Stimulated activated CD8-positive, alpha-beta memory T cell treated with anti-CD3 and anti-CD28 coated beads, Interleukin-7, amount 100 ng/mL, for 48 hours (primary cell): ENCODE measurements at places on chromosomes 6 and 20.

GRCh38 chr20:12594410-12595088 lies 414.2 kb upstream of the SPTLC3 start:
- DNase-seq: no peak

DNA sequence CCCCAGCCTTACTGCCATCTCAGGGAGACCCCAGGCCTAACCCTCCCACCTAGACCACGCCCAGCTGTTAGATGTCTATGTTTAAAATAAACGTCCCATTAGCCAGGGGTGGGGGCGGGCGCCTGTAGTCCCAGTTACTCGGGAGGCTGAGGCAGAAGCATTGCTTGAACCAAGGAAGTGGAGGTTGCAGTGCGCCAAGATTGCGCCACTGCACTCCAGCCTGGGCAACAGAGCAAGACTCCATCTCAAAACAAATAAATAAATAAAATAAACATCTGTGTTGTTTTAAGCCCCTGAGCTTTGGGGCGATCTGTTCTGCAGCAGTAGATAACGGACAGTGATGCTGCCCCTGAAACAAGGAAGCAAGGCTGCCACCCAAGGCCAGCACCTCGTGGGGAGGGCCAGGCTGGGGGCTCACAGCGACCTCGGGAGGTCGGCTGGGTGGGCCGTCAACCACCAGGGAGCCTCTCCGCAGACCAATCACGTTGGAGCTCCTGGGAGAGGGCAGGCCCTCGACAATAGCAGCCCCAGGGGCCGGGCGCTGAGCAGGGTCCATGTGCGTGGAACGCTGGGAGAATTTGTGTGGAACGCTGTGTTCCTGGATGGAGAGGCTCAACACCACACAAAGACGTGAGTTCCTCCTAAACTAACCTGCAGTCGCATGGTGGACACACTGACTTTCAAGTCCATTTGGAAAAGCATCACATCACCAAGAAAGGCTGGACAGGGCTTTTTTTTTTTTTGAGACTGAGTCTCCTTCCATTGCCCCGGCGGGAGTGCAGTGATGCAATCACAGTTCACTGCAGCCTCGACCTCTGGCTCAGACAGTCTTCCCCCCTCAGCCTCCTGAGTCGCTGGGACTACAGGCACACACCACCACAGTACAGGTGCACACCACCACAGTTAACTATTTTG lies 1.0 kb upstream of the HELZ2 start:
- DNase-seq: no peak

DNA sequence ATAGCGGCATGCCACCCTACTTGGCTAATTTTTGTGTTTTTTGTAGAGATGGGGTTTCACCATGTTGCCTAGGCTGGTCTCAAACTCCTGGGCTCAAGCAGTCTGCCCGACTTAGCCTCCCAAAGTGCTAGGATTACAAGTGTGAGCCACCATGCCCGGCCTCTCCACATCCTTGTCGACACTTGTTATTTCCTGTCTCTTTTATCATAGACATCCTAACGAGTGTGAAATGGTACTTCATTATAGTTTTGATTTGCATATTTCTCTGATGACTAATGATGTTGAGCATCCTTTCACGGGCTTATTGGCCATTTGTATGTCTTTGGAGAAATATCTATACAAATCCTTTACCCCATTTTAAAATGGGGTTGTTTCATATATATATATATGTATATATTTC lies 39.0 kb upstream of the ASXL1 start:
- no peak for DNase-seq

DNA sequence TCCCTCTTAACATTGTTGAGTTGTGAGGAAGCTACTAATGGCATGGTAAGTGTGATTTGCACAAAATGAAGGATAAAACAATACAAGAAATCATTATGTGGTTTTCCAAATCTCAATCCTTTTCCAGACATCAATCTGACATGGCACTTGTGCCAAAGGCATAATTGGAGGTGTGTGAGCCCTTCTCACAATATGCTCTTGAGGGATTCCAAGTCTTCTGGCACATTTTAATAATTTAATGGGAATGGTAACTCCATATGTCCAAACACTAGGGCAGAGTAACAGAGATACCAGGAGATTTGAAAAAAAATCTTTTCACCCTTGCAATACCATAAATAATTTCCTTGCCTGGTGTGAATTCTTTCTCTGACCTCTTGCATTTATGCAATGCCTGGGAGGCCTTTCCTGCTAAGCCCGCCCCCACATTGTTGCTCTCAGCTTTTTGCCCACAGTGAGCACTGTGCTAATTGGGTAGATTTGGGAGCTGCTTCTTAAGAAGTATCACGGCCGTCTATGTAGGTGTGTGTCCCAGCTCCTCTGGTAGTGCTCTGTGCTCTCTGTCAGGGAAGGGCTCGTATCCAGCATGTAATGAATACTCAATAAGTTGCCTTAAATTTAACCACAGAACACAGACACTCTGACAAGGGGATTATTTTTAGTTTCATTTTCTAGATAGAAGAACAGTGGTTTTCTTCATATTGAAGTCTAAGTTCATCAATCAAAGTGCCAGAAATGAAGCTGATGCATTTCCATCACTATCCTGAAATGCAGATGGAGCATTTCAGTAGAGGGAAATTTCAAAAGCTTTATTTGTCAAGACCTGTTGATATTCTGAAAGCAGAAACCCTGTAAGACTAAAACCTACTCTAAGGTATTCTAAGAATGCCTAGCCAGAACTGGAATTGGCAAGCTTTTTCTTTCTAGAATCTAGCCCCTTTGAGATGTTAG lies 54.4 kb upstream of the CEP85L start:
- DNase-seq: peak; percentile 37

DNA sequence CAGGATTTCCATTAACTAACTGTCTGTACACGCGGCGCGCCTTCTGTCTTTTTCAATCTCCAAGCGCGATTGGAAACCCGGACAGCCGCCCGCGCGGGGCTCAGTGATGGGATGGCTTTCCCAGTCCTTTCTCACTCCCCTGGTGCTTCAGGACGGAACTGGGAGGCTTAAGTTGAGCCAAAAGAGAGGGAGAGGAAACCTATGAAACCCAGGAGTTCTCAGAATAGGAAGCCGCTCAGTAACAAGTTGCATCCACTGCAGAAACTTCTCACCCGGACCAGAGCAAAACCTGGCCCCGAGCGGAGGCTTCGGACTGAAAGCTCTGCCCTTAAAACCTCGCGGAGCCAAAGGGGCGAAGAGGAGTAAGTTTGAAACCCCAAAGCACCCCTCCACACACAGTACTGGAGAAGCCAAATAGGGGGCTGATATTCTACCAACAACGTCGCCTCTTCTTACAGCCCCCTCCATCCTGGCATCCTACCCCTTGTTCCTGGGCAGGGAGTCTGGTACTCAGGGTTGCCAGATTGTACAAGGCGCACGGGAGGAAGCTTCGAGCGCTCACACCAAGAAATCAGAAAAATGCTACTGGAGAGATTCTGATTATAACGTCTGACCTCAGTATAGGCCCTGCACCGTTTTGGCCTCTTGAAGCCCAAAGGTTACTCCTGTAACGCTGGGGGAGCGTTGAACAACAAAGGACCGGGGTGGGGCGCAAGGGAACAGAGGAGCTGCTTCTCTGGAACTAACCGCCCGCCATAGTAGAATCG lies 906 bp upstream of the COL12A1 start:
- no peak for DNase-seq

DNA sequence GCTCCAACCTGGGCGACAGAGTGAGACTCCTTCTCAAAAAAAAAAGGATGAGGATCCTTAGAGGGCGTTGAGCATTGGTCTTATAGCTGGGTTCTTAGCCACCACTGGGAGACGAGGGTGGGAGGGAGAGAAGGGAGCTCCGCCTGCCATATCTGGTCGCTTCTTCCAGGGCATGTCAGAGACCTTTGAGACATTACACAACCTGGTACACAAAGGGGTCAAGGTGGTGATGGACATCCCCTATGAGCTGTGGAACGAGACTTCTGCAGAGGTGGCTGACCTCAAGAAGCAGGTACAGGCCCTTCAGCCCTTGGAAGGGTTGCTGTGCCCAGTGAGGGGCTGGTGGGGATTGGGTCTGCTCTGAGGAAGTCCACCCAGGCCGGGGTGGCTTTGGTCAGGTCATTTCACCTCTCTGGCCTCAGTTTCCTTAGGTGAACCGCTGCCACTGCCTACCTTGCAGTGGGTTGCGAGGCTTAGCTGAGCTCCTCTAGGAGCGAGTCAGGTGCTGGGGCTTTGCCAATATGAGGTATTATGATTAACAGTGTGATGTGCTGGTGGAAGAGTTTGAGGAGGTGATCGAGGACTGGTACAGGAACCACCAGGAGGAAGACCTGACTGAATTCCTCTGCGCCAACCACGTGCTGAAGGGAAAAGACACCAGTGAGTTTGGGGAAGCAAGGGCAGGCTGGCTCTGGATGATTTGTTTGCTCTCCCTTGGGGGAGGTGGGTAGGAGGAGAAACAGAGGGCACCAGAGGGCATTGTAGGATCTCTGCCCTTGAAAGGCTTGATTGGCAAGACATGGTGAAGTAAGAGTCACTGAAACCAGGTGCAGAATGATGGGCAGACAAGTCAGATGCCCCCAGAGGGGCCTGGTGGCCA lies 8.5 kb downstream of the CNPY3 start:
- no peak for DNase-seq

GRCh38 chr6:167805349-167806060 lies 21.2 kb upstream of the AFDN start:
- DNase-seq: no peak

- DNase-seq: no peak
Measured at GRCh38 chr6:152973916-152974315, 8.9 kb downstream of the FBXO5 start.

DNA sequence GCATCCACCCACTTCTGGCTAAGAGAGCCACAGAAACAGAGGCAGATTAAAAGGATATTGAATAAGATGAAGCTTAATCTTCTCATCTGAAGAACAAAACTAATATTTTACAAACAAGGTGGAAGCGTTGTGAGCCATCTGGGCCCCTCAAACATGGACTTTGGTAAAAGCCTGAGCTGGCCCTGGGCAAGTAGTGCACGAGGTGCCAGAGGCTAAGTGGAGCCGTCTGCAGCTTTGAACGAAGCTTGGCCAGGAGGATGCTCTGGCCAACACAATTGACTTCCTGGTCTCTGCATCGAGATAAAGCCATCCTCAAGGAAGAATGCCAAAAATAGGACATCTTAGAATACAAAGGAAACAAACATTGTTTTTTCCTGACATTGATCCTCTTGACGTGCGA lies 53.2 kb upstream of the PLEKHG1 start:
- DNase-seq: no peak

DNA sequence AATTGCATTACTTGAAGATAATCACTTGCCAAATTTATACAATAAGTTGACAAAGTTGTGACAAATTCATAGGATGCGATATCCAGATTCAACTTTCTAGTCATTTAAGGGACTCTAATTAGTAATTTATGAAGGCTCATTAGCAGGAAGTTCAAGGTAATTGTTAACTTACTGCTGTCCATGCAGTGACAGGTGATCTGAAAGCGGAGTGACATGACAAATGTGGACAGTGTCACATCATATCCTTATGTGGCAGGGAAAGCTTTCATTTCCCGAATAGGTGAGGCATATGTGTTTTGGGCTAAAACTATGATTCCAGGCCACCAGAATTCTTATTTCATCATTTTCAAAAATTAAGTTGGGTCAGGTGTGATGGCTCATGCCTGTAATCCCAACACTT lies 115.9 kb upstream of the BMP2 start:
- DNase-seq: no peak

DNA sequence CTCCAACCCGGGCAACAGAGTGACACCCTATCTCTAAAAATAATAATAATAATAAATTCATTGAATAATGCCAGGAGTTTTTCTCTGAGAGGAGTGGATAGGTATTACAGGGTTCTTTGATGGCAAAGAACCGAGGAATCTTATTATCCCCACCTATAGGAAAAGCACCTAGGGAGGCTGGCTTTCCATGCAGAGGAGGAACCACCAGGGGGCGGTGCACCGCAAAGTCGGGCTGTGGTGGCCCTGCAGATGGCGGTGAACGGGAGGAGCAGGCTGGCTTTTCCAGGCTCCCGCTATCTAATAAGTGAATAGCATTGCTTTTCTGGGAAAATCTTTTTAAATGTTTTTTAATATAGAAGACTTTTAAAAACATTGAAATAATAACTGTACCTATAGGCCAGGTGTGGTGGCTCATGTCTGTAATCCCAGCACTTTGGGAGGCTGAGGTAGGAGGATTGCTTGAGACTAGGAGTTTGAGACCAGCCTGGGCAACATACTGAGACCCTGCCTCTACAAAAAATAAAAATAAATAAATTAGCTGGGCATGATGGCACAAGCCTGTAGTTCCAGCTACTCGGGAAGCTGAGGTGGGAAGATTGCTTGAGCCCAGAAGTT lies 864.2 kb downstream of the KIF16B start:
- DNase-seq: peak; percentile 11

GRCh38 chr6:49038294-49038822 lies 424.7 kb downstream of the MMUT start:
- no peak for DNase-seq

GRCh38 chr20:23257106-23257761 lies 93.4 kb upstream of the NXT1 start:
- no peak for DNase-seq

- no peak for DNase-seq
Measured at GRCh38 chr6:134238960-134239795, 78.7 kb downstream of the SGK1 start.

- no peak for DNase-seq
Measured at GRCh38 chr20:5945963-5946362, 4.4 kb downstream of the TRMT6 start.

DNA sequence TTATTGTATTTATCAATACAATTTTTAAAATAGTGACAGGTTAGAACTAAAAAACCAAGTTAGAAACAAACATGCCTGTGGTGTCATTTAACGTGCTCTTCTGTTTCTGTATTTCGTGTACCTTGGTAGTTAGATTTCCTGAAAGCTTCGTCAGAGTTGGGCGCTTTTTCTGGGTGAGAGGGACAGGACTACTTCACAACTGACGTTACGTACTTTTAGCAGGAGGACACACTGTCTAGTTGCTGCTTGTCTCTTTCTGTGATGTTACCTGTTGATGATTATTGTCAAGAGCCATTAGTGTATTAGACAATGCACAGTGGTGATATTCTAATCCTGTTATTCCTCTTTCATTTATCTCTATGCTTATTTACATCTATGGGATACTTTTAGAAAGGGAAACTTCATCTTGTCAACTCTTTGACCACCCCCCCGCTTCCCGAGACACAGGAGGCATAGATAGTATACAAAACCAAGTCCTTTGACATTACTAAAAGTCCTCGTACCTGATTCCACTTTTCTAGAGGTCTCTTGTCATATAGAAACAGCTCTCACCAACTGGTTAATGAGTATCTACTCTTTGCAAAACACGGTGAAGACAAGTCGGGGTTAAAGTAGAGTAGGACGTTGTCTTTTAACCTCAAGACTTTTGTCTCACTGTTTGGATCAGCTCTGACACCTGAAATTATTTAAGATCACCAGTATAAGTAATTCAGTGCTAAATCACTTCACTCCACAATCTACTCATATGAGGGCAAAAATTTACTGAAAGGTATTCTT lies 96.3 kb downstream of the LYRM2 start:
- DNase-seq: no peak

GRCh38 chr6:90202156-90202555 lies 94.5 kb downstream of the BACH2 start:
- no peak for DNase-seq

- DNase-seq: no peak
Measured at GRCh38 chr6:112018619-112019416, 35.1 kb upstream of the CCN6 start.

- no peak for DNase-seq
Measured at GRCh38 chr6:22880686-22881433, 311.5 kb downstream of the HDGFL1 start.
